ENCODE measurements at places on chromosomes 6 and 20.

- DNase-seq = no peak
These were observed 22.4 kb downstream of the TAF4 start for GRCh38 chr20:62043131-62043914.

GRCh38 chr6:22888163-22888752, 318.9 kb downstream of the HDGFL1 start:
- DNase-seq = no peak

GRCh38 chr6:119090256-119090655, 11.8 kb upstream of the FAM184A start:
- no peak for DNase-seq

DNA sequence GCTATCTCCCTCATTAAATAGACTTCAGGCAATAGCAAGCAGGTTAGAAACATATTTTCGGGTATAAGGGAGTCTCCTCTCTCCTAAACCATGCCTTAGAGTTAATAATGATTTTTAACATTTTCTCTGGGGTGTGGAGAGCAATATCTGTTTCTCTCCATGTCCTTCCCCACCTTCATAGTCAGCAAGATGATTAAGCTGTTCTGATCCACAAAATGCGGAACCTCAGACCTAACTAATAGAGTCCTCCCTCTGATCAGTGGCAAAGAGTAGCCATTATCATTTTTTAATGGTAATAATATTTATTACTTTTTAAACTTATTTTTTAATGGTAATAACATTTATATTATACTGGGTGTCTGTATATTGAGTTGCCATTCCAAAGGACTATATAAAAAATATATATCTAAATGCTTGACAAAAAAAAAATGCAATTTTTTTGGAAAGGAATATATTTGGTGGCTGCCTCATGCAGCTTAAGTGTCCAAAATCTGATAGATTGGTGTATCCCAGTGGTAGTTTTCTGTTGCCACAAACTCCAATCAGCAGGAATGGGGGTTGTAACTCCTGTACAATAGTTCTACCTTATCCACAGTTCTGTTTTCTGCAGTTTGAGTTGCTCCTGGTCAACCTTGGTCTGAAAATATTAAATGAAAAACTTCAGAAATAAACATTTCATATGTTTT, 14.0 kb upstream of the BTN3A2 start:
- no peak for DNase-seq

GRCh38 chr6:121651420-121651819, 216.0 kb downstream of the GJA1 start:
- no peak for DNase-seq

- no peak for DNase-seq
These were observed 178.2 kb downstream of the CDH4 start for GRCh38 chr20:61430228-61430624.

- no peak for DNase-seq
These were observed 57.2 kb downstream of the MTFR2 start for GRCh38 chr6:136192902-136193301.

DNA sequence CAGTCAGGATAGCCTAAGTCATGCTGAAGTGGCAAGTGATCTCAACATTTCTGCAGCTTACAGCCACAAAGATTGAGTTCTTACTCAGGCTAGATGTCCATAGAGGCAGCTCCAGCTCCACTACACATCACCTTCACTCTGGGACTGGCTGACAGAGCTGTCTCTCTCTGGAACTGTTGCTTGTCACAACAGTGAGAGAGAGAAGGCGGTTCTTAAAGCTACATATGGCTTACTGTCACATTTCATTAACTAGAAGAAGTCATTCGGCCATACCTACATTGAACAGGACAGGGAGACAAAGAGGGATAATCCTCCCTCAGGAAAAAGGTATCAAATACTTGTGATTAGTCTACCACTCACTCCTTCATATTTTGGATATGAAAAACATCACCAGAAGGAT, 914.9 kb upstream of the FLRT3 start:
- no peak for DNase-seq

DNA sequence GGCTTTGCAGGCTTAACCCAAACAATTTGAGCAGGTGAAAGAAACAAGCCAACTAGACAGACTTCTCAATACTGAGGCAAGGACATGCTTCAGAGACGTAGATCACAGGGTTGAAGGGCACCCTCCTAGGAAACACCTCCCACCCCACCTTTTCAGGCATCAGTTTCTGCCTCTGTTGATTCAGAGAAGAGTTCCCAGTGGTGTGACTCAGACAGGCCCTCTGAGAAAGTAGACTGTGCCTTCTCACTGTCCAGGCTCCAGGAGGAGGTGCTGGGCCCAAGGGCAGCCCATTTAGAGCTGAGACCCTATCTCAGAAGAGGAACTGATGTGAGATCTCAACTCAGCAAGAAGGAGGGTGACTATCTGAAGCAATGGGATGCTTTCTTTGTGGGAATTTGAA, 108.1 kb downstream of the FAM50B start:
- no peak for DNase-seq

DNA sequence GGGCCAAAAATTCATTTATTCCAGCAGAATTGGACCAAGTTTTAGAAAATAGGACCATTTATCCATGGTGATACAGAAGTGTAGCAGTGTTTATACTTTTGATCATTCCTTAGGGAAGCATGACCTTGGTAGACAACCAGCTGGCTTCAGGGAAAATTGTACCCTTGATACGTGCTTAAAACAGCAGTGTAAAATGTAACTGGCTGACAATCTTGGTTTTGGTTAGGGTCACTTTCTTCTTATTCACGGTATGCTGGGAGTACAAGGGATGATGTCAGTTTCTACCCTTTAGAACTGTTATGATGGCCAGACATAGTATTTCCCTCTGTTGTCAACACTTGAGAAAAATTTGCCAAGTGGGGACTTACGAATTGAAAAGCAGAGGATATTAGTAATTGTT, 157.1 kb downstream of the BCKDHB start:
- no peak for DNase-seq

DNA sequence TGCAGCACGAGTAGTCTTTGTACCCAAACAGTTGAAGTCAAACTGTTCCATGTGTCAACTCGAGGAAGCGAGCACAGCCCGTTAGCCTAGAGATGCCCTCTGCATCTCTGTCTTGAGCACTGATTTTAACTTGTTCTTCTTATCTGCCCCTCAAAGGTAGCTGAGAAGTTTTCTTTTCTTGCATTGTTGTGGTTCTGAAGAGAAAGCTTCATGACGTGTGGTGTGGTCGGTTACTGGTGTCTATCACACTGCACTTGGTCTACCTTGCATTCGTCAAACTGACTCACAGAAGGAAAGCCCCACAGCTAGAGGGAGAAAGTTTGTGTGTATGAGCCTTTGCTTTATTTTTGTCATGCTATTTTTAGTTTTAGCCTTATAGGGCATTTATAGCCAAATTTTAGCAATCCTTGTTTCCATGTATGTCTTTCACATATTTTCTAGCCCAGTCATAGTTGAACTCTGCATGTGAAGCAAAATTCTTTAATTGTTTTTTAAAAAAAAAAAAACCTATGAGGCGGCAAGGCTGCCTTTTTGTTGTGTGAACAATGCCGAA, 115.1 kb downstream of the JAG1 start:
- no peak for DNase-seq

DNA sequence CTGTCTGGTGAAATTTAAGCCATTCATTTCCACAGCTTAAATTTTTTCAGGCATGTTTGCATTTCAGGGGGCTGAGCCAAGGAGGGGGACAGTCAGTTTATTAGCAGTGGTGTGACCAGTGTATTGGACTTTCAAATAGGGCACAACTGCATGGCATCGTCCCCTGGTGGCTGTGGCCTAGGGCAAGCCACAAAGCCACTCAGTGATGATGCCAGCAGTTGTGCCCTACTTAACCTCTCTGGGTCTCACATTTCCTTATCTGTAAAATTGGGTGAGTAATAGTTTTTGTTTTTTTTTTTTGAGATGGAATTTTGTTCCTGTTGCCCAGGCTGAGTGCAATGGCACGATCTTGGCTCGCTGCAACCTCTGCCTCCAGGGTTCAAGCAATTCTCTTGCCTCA, 48.0 kb downstream of the CDC5L start:
- no peak for DNase-seq

- peak; percentile 61 for DNase-seq
These were observed 4.0 kb downstream of the CDKN1A start for GRCh38 chr6:36682328-36683144.

- no peak for DNase-seq
These were observed at the start of gene C20orf141 for GRCh38 chr20:2814587-2815051. Gene C20orf141 (plus strand): TSS chr20:2814987. CDS start chr20:2815185, 198 bp downstream.
